NCI-H1436 treated with DMSO at 0.1 percent for 48 hours (cell line): ENCODE measurements at places on chromosomes 13 and 19.

- DNase-seq = no peak
Measured at GRCh38 chr13:114132419-114133121, at the start of gene RASA3. Gene RASA3, minus strand, starts transcription at chr13:114132623. Its CDS starts 134 bp downstream, at chr13:114132489.

- no peak for DNase-seq
Measured at GRCh38 chr13:103066079-103066780, at the start of gene SLC10A2. Gene SLC10A2, minus strand, starts transcription at chr13:103066417. Its CDS starts 168 bp downstream, at chr13:103066249.

- DNase-seq = no peak
Measured at GRCh38 chr13:98761126-98761985, 8.9 kb upstream of the SLC15A1 start.

DNA sequence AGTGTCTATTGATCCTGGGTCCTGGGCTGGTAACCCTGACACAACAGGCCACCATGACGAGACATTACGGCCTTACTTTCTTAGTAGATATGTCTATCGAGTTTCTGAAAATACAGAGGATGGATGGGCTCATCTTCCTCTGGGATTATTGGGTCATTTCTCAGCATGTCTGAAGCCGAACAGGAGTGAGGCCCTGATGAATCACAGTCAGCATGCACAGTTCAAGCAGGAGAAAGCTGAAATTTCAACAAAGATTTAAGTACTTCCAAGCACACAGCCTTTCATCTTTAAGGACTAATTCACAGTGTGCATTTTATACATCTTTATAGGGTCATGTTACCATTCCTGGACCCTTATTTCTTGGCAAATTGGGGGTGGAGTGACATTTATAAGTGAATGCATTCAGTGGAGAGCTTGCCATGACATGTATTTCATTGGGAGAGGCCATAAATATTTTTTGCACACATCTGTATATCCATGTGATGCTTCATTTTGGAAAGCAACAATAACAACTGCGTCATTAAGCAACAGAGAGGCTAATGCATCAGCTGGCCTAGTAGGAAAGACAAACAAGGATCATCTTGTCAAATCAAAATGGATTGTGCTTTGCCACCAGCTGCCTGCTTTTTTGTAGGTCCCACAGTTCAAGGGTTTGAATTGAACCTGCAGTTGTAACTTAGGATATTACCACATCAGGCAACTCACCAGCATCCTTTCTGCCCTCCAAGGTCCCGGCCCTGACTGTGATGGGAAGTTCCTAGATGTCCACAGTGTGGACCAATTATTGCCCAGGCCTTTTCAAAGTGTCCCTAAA, 143.5 kb downstream of the DNAJC15 start:
- no peak for DNase-seq

DNA sequence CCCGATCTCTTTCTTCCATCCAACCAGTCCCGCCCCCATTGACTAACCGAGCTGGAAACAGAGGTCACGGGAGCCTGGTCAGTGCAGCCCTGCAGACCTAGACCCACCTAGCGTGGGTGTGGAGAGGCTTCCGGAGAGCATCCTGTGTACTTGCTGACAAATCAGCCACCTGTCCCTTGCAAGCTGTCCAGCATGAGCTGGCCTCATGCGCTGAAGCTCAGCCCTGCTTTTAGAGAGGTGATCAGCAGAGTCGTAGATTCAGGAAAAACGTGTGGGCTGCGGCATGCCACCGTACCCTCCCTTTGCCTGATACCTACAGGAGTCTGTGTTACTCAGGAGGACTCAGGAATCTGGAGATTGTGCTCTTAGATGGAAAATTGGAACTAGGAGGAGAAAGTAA, 80.3 kb upstream of the UQCRFS1 start:
- no peak for DNase-seq

DNA sequence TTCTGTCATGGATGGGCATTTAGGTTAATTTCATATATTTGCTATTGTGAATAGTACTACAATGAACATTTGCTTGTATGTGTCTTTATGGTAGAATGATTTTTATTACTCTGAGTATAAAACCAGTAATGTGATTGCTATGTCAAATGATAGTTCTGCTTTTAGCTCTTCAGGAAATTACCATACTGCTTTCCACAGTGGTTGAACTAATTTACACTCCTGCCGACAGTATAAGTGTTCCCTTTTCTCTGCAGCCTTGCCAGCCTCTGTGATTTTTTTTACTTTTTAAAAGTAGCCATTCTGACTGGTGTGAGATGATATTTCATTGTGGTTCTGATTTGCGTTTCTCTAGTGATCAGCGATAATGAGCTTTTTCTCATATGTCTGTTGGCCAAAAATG, 6.5 kb downstream of the SIGLEC7 start:
- DNase-seq = no peak

DNA sequence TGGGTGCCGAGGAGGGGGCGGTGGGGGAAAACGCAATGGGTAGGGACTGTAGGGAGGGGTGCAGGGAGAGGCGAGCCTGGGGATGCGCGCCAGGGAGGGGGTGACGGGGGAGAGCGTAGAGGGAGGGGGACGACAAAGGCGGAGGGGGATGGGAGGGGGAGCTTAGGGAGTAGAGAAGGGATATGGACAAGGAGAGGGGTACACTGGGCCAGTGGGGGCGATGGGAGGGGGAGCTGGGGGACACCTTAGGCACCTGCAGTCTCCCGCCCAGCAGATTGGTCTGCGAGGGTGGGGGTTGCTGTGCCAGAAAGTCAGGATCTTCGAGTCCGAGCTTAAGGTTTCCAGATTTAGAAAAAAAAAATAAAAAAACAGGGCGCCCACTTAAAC, 15.7 kb downstream of the CCDC124 start:
- peak; percentile 50 for DNase-seq

- no peak for DNase-seq
Measured at GRCh38 chr19:4933528-4933927, 24.2 kb downstream of the UHRF1 start.

DNA sequence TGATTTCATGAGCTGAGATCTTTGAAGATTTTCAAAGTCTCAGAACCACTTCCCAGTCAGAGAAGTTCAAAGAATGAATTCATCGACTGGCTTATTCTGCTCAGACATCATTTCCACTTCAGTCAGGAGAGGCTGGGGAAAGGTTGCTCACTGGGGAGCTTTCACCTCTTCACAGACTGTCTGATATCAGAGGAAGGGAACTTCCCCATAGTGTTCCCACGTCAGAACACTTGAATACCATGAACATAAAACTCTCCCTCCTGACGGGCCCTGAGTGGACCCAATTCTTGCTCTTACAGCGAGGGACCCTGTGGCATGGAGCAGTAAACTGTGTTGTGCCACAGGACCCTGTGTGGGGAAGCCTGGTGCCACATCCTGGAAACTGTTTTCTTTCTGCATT, 492.6 kb downstream of the COG6 start:
- DNase-seq = no peak

- no peak for DNase-seq
Measured at GRCh38 chr13:32135056-32135390, 103.4 kb downstream of the FRY start.

- no peak for DNase-seq
Measured at GRCh38 chr13:39586151-39586550, 16.8 kb downstream of the LHFPL6 start.

GRCh38 chr19:56142087-56142787, 1.1 kb downstream of the ZNF444 start:
- DNase-seq = no peak

DNA sequence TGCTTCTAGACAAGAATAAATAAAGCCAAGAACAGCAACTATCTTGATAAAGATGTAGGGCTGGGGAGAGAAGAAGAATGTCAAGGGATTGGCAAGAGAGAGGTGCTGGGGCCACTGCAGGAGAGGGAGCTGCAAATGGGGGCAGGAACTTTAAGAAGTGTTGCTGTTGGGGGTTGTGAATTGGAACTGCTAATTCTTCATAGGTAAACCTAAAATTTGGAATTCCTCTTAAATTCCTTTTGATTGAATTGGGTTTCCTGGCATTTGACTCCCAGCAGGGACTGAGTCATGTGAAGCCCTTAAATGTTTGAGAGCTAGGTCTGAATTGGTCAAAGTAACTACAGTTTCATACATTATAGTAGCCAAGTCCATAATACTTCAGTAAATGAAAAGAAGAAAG, 305.6 kb upstream of the TMTC4 start:
- no peak for DNase-seq

GRCh38 chr19:11168568-11168967, 13.0 kb upstream of the SPC24 start:
- DNase-seq = no peak

- no peak for DNase-seq
Measured at GRCh38 chr13:56314765-56315164, 826.0 kb upstream of the PRR20A start.

DNA sequence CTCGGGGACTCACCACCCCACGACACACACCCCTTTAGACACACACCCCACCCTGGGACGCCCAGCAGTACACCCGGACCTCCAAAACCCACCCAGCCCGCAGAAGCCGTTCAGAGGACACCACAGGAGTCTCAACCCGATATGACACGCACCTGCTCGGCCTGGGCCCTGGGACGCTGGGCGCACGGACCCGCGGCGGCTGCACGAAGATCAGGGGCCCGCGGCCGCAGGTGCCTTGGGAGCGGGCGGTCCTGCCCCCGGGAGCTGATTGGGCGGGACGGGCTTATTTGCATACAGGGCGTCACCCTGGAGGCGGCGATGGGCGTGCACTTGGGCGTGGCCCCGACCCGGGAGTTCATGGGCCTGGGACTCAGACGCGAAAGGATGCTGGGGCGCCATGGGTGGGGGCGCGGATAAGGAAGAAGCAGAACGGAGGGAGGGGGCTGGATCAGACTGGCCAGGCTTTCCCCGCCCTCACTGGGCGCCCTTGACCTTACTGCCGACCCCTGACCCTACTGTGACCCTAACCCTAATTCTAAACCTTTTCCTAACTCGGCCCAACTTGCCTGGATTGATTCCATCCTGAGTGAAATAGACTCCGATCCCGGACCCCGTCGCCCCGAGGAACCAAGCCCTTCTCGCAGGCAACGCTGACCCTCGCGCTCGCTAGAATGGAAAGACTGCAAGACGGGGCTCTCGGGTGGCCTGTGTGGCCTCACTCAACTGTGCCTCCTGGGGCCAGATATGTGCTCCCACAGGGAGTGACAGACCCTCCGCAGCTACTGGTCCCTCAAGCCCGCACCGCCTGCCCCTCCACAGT, at the start of gene MEF2B:
Gene MEF2B (minus strand): TSS at position 211 of the 820 bp plus-strand sequence. CDS start 19,528 bp downstream, outside the sequence.
- DNase-seq = no peak

DNA sequence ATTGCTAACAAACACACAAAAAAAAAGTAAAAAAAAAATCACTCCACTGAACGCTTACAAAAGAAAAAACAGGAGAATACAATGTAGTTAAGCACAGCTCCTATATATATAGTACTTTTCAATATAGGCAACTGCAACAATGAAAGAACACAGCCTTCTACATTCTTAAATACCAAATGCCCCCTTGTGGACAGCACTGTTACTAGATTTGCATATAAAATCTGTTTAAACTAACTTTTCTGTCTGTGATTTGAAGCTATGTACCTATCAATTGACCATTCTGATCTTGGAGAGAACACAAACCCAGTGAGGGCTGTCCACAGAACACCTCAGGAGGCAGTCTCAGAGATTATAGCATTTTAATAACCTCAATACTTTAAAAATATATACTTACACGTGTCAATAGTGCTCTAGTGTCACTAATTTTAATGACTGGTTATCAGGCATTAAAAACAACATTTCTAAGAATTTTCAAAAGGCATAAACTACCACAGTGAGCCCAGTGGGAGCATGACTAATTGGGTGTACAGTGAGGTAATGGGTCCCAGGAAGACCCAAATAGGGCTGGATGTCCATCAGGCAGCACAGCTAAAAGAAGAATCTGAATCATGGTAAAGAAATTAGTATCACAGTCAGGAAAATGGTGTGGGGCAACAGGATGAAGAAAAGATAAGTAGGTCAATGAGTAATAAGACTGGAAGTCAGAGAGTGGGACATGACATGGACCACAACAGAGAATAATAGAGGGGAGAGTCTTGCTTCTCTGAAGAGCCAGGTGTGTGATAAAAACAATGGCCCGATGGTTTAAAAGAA, 22.2 kb downstream of the CCDC169 start:
- DNase-seq = no peak

GRCh38 chr19:17429641-17430113, 9.8 kb downstream of the MVB12A start:
- DNase-seq = no peak

- no peak for DNase-seq
Measured at GRCh38 chr13:79018166-79018565, 359.2 kb upstream of the OBI1 start.

DNA sequence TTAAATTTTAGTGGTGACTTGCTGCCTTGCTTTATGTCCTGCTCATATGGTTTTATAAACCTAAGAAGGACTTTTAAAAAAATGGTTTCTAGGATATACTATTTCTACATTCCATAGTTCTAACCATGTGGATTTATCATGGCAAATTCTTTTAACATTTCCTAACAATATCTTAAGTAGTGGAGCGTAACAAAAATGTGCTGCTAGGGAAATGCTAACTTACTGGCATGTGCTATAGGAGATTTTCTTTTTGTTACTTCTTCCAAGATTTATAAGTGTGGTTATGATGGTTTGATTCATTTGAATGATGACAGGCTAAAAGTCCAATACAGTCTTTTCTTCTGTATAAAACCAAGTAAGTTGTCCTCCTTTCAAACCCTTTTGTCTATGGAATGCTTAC, 713.7 kb downstream of the SLITRK1 start:
- no peak for DNase-seq

GRCh38 chr19:4310247-4311121, 6.1 kb downstream of the FSD1 start:
- no peak for DNase-seq

DNA sequence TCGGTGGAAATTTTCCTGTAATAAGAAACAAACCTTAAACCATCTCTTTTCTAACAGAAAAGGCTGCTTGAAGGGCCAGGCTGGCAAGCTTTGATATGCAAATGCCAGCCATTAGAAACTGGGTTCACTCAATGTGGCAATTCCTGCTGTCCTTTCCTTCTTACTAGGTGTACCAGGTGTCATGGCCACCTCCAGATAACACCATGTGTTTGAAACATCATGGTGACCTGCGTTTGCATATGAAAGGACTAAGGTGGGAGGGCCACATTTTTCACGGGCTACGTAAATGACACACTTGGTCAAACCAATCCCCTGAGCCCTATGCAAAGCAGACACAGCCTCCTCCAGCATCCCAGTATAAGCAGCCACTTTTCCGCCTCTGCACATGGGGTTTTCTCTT, 789.1 kb upstream of the SLITRK5 start:
- no peak for DNase-seq

DNA sequence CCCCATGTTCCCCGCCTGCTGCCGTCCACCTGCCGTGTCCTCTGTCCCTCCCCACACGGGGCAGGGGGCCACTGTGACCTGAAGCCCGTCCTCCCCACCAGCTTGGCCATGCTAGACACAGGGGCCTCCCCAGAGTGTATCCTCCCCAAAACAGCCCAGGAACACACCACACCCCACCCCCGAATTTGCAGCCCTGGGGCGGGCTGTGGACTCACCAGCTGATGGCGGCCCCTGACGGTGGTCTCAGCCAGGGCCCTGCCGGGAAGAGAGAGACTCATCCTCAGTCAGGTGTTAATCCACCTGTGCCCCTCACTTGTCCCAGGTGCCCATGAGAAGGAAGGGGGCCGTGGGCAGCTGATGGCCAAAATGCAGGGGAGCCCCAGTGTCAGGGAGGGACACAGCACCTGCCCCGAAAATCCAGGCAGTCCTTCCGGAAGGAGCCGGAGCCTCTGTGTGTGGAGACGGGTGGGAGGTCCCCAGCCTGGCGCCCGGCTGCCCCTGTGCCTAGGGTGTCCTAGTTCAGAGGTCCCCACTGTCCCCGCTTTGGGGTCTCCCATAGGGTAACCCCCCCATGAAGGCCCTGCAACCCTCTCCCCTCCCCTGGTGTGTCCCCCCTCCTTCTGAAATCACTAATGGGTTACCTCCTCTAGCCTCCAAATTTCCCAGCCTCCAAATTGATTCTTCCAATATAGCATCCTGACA, 39.3 kb upstream of the TCF3 start:
- no peak for DNase-seq

GRCh38 chr13:97945342-97945741, 8.1 kb upstream of the IPO5 start:
- DNase-seq = no peak
